ENCODE measurements at places on chromosomes 6 and 20.

DNA sequence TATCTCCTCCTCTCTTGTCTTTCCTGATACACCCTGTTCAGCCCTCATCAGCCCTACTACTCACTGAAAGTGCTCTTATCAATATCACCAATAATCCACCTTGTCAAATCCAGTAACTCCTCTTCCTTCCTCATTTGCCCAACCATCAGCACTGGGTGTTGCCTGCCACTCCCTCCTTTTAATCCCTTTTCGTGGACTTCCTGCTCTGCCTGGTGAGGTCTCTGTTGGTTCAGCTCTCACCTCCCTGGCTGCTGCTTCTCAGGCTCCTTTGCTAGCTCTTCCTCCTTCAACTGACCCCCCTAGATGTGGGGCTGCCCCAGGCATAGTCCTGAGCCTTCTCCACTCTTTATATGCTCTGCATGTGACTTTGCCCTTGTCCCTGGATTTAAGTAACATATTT is 92.5 kb downstream of the PREP start:
- DNase-seq, result no peak

GRCh38 chr6:41504466-41505121 is 41.6 kb upstream of the FOXP4 start:
- DNase-seq, result no peak

GRCh38 chr20:62782893-62783278 is 13.4 kb upstream of the MRGBP start:
- no peak for DNase-seq

DNA sequence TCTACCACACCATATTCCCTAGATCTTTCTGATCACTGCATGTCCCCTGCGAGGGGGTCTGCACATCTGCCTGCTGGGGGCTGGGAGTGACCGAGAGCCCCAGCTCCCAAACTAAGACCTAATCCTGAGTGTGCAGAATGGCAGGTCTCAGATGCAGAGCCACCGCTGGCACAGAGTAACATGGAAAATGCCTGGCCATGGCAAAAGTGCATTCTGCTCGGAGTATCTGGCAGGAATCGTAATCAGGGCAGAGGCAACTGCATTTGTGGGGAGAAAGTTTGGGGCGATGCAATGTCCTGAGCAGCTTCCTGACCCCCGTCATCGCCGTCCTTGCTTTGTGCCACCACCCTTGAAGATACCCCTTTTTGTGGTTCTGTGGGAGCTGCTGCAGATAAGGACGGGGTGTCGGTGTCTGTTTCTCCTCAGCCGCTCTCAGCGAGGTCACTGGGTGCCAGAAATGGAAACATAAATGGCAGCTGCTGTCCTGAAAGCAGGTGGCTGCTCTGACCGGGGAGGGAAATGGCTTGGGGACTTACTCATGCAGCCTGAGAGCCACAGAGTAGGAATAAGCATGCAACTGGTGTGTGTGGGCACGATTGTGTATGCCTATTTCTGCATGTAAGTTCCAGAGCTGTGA is 157.9 kb downstream of the LY86 start:
- DNase-seq, result no peak

- no peak for DNase-seq
Observed at GRCh38 chr20:20160520-20160919, 108.2 kb downstream of the CFAP61 start.

GRCh38 chr20:12740647-12741046 is 268.1 kb upstream of the SPTLC3 start:
- DNase-seq, result no peak

GRCh38 chr6:8274226-8274625 is 161.1 kb downstream of the SLC35B3 start:
- no peak for DNase-seq

DNA sequence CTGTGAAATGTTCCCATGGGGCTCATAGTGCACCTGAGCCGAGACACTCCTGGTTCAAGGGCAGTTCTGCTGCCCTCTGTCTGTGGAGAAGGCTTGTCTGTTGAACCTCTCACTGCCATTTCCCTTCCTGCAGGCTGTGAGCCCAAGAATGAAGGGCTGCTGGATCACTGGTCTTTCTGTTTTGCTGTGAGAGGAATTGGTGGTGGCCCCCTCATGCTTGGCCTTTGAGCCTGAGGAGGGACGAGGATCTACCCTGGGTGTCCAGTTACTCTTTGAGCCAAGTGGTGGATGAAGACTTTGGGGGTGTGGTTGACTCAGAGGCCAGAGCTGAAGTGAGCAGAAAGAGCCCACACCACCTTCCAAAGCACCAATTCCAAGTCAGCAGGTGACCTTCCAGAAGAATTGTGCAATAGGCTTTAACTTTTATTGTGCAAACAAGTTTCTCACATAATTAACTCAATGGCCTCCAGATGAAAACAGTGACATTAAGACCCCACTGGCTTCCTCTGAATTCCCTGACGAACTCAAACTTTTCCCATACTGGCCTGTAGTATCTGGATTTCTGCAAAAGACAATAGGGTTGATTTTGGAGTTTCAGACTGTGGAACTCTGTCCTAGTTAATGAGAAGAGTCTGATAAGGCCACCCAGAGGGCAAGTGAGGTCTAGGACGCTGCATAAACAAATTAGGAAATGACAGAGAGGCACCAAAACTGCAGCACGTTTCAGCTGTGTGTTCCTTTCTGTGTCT is 101.5 kb downstream of the PHACTR3 start:
- DNase-seq, result no peak

Measured in activated naive CD4-positive, alpha-beta T cell (primary cell).